ENCODE measurements at places on chromosomes 5 and 9. TPM values are rescaled to one million over a fixed set of nuclear protein-coding genes. Genes with fewer than 3 reads are reported as not detected.
A peak's percentile ranks its signal among the peaks of the same experiment; 100 is the strongest.

DNA sequence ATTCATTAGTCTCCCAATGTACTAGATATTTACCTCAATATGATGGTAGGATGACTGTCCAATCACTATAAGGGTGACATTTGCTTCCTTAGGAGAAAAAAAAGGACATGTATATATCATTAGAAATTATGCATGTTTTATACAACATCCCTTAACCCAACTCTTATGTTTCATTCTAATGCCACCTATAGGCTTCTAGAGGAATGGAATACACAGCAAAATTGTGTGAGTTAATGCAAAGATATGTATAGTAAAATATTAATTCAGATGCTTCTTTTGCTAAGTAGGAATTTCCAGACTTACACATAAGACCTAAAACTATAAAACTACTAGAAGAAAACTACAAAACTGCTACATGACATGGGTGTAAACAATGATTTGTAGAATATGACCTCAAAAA lies 3.5 kb downstream of the PRXL2C start:
- no peak for DNase-seq

DNA sequence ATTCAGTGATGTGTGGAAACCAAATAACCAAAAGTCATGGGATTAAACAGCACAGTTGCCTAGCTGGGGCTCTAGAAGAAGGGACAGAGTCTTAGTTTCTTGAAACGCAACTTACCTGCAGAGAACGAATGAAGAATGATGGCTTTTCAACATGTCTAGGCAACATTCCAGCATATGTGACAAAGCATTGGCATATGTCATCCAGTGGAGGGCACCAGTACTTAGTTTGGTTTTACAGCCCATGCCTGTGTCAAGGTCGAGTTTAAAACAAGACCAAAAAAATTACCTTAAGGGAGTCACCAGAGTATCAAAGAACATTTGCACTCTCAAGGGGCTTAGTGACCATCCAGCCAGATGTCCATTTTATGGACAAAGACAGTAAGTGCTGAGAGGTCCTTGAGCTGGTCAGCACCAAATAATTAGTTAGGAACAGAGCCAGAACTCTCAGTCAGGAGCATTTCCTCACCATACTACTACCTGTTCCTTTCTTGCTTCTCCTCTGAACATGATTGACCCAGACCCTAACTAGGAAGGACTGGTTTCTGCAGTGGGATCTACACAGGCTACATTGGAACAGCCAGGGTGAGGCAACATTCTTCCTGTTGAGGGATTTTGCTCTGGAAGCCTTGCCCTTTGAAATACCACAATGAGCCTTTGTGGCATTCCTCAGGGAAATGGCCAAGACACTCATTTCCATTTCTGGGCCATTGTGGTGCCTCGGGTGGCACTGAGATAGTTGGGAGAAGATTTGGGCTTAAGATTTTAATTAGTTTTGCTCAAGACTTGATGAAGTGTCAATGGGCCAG lies 75.4 kb upstream of the ANKH start:
- peak; percentile 27 for DNase-seq

GRCh38 chr5:8701251-8701650 lies 832.3 kb downstream of the MTRR start:
- no peak for DNase-seq

TNC gene
- not detected for total RNA-seq

DNA sequence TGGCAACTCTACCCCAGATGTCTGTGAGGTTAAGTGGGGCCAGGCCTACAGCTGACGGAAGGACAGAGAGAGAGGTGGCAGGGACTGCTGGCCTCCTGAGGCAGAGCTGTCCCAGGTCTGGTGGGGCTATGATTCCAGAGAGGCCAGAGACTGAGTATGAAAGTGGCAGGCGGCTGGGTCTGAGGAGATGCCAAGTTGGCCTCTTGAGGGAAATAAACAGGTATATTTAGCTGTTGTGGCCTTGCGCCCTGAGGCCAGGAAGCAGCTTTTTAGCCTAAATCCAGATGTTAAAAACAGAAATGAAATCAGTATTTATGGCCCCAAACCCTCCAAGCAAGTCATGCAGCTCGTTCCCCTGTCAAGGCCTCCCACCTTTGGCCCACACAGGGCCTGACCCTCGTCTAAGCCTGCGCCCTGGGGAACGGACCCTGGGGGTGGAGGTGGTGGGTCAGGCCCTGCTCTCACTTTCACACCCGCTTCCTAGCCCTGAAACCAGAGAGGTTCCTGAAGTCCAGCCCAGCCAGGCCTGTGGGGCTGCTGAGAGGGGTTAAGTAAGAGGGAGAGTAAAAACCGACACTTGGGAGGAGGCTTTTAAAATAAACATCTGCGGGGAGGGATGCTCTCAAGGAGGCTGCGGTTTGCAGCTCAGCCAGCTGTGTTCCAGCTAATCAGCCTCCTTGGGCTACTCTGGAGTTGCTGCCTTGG lies 18.7 kb downstream of the PCDHGC5 start:
- no peak for DNase-seq

DNA sequence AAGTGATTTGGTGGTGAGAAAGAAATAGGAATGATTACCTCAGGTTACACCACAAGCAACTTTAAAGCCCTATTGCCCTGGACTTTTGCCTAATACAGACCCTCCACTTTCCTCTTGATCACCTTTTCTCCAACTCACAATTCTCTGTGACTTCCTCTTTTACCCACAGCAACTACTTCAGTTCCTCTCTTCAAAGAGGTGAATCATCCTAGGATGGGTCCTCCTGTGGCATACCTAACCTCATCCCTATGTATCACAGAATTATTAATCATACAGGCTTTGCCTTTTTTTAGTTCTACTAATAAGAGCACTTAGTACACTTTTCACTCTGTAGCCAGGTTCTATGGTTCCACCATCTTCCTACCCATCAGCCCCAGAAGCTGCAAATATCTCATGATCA lies 19.6 kb upstream of the INSL6 start:
- DNase-seq: no peak

- no peak for DNase-seq
Observed at GRCh38 chr5:146005264-146005663, 68.9 kb downstream of the SH3RF2 start.

DNA sequence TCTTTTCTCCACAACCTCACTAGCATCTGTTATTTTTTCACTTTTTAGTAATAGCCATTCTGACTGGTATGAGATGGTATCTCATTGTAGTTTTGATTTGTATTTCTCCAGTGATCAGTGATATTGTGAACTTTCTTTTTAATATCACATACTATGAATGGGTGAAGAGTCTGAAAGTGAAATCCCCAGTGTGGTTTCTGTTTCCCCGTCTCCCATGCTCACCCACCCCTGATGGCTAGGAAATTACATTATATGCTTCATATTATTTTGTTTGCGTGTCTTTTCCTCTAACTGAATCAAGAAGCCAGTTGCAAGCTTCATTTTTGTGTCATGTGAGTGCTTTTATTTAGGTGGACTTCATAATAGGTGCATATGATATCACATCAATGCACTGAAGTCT lies 171.1 kb downstream of the ARHGAP26 start:
- DNase-seq: no peak

ADCY2 gene
- total RNA-seq: not detected

PRSS3 gene
- total RNA-seq: 1.1 TPM

- DNase-seq: no peak
Observed at GRCh38 chr5:36360307-36360706, 58.6 kb upstream of the RANBP3L start.

DNA sequence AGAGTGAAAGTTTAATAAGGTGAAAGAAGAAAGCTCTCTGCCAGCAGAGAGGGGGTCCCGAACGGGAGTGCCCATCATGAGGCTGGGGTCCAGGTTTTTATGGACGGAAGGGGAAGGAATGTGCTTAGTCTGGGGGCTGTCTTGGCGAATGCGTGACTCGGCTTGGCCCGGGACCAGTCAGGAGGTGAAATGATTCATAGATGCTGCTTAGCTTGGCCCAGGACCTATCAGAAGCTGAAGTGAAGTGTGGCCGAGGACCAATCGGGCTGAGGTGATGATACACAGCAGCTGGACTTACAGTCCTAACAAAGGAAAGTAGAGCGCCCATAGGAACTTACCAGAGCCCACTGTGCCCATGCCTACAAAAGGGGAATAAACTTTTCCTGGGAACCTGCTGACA lies 3.9 kb upstream of the FKTN start:
- no peak for DNase-seq

- no peak for DNase-seq
Observed at GRCh38 chr5:10328323-10328722, 20.6 kb upstream of the CMBL start.

DNA sequence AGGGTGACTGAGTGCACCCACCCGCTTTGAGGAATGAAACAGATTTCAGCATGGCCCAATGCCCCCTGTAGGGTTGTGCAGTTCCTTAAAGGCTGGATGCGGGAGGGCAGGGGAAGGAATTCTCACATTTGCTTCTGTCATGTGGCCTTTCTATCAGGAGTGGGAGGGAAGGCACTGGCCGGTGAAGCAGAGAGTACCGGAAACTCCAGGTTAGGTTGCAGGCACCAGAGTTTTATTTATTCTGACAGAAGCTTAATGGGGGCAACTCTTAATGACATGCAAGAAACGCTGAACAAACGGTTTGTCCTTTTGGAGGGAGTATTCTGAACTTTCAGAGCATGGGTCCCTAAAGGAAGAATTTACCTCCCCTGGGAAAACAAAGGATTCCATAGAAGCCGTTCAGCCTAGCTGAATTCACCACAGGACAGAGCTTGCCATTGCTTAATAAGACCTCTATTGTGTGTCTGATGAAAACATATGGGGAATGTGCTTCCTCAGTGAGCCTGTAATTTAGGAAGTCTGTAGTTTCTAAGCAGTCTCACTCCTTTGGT lies 44.1 kb upstream of the EQTN start:
- no peak for DNase-seq

DNA sequence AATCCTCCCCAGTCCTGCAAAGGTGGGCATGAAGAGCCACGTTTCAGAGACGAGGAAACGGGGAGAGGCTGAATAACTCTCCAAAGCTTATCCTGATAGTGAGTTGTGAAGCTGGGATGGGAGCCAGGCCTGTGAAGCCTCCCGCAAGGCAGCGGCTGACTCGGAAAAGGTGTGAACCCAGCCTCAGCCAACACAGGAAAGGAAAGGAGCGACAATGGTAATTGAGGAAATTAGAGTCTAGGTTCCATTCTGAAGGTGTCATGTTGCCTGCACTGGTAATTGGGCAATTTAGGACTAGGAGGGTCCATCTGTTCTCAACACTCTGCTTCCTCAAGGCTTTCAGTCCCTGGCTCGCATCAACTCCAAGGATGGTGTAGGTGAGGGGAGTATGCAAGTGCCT lies 83.4 kb downstream of the LIFR start:
- DNase-seq: no peak

DNA sequence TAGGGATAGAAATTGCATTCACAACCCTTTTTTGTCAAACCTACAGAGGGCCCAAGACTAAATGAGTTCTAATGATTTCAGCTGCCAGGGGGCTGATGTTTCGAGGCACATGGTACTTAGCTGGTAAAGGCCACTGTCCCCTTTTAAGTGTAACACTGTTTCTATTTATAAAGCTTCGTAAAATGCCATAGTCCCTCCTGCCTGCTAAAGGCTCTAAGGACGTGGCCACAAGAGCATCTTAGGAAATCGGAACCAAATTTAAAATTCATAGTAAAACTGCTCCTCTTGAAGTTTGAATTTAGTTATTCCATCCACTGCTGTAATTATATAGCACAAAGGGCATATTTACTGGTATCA lies 170.3 kb upstream of the WWC1 start:
- DNase-seq: no peak

- DNase-seq: no peak
Observed at GRCh38 chr5:143594902-143595818, 191.7 kb upstream of the NR3C1 start.

- DNase-seq: peak; percentile 40
Observed at GRCh38 chr5:90434116-90434714, 24.7 kb upstream of the CETN3 start.

GRCh38 chr5:149930749-149931574 lies 13.6 kb downstream of the PDE6A start:
- no peak for DNase-seq
